ENCODE measurements at places on chromosomes 4 and X.

DNA sequence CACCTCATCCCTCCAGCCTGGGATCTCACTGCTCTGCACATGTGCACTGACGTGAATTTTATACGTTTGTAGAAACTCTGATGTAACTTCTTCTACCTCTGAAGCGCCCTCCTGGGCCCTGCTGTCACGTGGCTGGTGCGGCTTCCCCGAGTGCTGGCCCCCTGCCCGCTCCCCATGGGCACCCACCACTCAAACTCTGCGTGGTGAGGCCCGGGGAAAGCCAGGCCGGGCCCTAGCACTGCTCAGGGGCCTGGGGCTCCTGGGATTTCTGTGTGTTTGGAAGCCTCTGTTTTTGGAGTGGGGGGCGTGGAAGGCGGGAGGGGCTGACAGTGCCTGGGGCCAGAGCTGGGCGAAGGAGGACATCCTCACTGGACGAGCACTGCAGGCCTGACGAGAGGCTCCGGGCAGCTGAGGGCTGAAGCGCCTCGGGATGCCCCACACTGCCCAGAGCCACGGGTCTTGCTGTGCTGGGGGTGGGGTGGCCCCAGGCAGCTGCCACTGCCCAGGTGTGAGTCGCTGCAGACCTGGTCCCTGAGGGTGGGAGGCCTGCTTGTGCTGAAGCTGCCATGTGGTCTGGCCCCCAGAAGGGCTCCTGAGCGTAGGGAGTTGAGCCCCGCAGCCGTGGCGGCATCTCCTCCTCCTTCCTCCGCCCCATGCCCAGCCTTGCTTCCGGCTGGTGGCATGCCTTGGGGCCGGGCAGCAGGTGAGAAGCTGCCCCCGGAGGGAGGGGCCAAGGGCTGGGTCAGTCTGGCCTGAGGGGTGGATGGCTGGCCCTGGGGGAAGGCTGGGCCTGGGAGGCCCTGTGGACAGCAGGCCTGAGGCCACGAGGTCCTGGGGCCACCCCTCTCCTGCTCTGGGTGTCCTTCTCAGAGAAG, 7.7 kb downstream of the NAT8L start:
- no peak for DNase-seq

GRCh38 chr4:161003418-161004057, 1160.3 kb downstream of the FSTL5 start:
- no peak for DNase-seq

GRCh38 chr4:147854154-147854553, 122.3 kb downstream of the ARHGAP10 start:
- DNase-seq, result no peak

DNA sequence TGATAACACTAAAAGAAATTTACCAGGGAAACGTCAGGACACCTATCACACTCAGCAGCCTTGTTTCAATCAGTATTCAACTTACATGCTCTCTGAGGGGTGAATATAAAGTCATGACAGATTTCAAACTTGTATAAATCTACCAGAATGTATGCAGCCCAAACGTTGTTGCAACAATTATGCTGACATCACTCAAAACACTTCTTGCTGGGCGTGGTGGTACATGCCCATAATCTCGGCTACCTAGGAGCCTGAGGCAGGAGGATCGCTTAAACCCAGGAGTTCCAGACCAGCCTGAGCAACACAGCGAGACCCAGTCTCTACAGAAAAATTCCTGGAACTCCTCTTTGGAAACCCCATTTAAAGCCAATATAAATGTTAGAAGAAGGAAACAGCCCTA, 266.6 kb upstream of the GPC4 start:
- no peak for DNase-seq

DNA sequence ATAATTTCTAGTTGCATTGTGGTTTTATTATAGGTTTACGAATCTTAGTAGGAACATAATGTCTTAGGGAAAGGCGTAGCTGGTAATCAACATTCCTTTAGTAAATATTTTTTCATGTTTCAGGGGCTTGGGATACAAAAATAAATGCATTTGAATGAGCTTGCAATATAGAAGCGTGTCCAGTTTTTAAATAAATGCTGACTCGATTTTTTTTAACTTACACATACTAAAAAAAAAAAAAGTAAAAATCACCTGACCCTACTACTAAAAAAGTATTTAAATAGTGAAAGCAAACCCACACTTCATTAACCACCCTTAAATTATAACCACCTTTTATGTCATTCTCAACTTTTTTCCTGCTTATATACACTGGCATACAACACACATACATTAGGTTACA, 29.6 kb downstream of the SMARCAD1 start:
- no peak for DNase-seq

- no peak for DNase-seq
These were observed 249.1 kb upstream of the DIAPH2 start for GRCh38 chrX:96435378-96436035.

- DNase-seq, result no peak
These were observed 2.3 kb upstream of the EMD start for GRCh38 chrX:154376774-154377173.

DNA sequence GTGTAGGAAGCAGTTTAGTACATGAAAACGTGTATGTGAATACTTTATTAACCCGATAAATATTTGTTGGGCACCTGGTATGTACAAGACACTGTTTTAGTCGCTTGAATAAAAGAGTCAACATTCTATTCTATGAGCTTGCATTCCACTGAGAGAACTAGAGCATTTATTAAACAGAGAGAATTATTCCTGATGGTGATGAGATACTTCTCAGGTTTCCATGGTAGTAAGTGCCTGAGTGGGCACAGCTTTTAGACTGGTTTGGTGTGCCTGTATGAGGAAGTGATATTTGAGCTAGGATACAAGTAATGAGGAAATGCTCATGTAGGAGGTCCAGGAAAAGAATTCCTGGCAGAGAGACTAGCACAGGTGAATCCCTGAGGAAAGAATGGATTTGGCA, 94.2 kb downstream of the ATP10D start:
- no peak for DNase-seq

GRCh38 chr4:137274404-137274803, 257.9 kb downstream of the PCDH18 start:
- DNase-seq, result no peak

DNA sequence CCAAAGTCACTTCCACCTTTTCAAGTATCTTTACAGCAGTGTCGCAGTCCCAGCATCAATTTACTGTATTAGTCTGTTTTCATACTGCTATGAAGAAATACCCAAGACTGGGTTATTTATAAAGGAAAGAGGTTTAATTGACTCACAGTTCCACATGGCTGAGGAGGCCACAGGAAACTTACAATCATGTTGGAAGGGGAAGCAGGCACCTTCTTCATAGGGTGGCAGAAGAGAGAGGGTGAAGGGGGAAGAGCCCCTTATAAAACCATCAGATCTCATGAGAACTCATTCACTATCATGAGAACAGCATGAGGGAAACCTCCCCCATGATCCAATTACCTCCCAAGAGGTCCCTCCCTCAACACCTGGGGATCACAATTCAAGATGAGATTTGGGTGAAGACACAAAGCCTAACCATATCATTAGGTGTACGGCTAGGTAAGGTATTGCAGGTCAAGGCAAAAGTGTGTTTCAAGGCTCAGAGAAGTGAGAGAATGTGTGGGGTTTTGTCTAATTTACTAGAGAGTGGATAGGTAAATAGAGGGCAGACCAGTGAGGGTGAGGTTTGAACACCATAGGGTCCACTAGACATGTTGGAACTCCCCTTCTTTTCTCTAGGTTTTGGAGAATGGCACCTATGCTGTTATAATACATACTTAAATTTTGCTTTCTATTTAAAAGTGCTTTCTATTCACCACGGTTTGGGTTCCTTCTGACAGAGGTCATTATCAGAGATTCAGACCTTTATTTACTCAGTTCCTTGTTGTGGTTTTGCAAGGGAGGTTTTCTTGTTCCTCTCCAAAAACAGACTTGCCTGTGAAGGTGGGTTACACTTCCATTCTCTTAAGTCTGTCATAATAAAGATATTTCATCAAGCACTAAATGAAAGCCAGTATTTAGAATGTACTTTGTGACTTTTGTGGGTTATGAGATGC, 186.6 kb downstream of the CPEB2 start:
- no peak for DNase-seq

DNA sequence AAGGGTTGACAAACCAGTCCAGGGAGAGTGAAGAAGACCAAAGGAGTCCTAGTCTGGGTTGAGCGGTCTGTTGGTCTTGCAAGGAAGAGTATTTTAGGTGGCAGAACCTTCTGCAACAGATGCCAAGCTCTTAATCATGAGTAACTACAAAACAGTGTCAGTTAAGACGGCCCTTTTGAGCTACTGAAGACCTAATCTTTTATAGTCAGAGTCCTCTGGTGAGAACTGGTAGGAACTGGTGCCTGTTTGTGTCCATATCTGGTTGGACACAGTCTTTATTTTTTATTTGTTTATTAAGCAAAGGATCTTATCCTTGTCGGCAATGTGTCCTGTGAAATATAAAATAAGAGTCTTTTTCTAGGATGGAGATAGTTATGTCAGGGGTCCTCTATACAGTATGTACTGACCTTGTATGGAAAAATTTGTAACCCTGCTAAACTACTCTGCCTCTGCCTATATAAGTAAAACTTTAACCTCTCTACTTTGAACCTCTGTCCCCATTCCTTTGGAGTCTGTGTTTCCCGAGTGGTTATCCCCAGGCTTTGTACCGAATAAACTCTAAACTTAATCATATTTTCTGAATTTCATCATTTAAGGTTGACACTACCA, 47.1 kb downstream of the FAM13A start:
- no peak for DNase-seq

DNA sequence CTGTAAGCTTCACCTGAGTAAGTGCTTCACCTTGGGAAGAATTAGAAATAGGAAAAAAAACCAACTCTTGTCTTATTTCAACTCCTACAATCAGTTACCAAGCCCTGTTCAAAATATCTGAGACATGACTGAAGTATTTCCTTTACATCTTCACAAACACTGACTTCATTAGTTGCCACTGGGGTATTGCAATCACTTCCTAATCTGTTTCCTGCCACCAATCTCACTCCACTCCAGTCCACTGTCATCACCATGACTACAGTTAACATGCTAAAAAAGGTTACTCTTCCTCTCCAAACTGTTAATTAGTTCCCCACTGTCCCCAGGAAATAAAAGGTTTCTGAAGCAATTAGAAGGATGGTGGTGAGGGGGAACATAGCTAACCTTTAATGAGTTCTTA, 3.3 kb upstream of the SUPT20HL1 start:
- no peak for DNase-seq

DNA sequence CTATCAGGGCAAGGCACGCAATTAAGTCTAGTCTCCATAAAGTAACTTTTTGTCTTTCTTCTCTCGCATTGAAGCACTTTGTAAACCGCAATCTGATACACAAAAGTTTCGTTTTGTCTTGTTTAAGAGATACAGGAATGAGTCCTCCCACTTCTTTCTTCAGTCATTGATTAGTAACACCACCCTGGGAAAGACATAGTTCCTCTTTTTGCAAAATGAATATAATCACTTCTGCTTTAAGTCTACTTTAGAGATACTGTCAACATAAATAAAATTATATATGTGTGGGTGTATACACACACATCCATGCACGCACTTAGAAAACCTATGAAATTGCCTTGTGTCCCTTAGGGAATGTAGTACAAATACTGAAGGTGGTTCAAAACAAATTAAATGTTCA, 11.7 kb downstream of the COQ2 start:
- no peak for DNase-seq

- no peak for DNase-seq
These were observed 42.9 kb downstream of the USP26 start for GRCh38 chrX:133053861-133054598.

GRCh38 chr4:127048376-127049044, 584.2 kb upstream of the INTU start:
- no peak for DNase-seq

DNA sequence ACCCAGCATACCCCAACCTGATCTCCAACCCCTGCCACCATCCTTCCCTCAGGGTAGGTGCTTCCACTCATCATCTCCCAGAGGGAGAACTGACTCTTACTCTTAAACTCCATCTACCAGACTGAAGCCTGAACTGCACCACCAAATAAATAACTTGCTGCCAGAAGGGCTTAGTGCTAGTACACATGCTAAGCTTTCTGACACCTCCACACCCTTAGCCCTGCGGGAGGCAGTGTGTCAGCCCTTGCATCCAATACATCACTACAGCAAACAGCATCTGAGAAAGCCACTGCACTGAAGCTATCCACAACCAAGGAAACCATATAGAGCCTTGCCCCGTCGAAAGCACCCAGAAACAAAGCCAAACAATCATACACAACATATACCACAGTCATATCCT, 68.6 kb upstream of the MCF2 start:
- no peak for DNase-seq

GRCh38 chr4:108555701-108556100, 64.7 kb upstream of the RPL34 start:
- DNase-seq, result no peak

- no peak for DNase-seq
These were observed 42.3 kb downstream of the SHOX start for GRCh38 chrX:672931-673330.

DNA sequence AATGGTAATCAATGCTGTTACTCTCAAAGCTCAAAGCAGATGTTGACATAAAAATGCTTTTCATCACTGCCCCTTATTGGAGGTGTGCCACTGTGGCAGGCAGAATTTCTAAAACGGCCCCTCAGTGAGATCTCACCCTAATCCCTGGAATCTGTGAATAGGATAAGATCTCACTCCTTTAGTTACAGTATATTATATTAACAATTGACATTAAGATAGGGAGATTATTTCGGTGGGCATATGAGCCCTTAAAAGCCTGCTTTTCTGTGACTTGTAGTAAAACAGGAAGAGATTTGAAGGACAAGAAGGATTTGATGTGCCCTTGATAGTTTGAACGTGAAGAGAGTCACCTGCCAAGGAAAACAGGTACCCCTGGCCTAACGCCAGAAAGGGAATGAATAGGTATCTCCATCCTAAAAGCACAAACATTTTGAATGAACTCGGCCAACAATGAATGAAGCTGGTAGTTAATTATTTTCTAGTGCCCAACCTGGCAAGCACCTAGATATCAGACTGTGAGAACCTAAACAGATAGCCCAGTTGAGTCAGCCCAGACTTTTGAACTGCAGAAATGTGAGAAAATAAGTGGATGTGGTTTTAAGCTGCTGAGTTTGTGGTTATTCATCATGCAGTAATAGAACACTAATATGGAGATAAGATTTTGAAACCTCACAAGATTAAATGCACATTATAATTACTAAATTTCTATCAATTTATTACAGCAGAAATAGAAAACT, 881.6 kb downstream of the PCDH18 start:
- DNase-seq, result no peak

- no peak for DNase-seq
These were observed 7.2 kb downstream of the TIMM17B start for GRCh38 chrX:48890296-48890925.

DNA sequence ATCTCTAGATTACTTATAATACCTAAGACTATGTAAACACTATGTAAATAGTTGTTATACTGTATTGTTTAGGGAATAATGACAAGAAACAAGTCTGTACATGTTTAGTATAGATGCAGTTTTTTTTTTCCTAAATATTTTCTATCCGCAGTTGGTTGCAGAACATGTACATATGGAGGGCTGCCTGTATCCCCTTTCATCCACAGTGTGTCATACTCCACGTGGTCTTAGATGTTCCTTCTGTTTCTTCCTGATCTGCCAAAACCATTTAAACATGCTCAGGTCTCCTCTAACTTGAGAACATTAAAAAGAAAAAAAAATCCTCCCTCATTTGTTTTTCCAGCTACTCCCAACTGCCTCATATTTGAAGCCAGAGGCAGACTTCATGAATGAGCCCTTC, 14.0 kb downstream of the OCIAD1 start:
- DNase-seq, result no peak

GRCh38 chr4:92406488-92406887, 102.7 kb downstream of the GRID2 start:
- no peak for DNase-seq
